Activated CD4-positive, CD25-positive, alpha-beta regulatory T cell (primary cell): ENCODE measurements at places on chromosomes 7 and 10.

- DNase-seq: no peak
Measured at GRCh38 chr7:7682861-7683260, 35.5 kb downstream of the RPA3 start.

- no peak for DNase-seq
Measured at GRCh38 chr7:150373049-150373801, 4.6 kb downstream of the REPIN1 start.

- DNase-seq: no peak
Measured at GRCh38 chr10:110772454-110773025, 99.2 kb upstream of the PDCD4 start.

GRCh38 chr10:119724593-119725516 is 995 bp upstream of the INPP5F start:
- no peak for DNase-seq

GRCh38 chr7:82562716-82563404 is 119.3 kb upstream of the CACNA2D1 start:
- DNase-seq: no peak

DNA sequence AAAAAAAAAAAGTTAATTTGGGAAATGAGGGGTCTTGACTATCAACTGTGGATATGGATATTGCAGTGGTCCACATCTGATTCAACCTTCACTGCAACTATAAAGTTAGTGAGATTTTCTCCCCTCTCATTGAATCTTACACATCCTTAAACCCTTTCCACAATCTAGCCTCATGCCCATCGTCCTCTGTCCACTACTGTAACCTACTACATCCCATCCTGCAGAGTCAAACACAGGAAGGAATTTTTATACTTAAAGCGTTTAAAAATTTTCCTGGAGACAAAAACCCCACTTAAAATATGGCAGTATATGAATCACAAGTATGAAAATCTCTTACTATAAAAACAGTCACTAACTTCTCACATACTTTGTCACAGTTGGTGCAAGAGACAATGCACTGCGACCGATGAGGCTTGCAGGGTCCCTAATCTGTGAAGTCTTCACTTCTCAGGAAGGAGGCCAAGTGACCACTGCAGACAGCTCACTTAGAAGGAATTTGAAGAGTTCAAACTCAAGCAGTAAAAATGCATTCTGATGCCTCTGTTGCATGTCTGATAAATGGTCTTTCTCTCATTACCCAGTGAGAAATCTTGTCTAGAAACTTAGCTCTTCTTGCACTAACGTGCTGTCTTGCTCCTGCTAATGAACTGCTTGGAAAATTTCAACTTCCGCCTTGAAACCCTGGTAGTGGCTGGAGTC is 50.3 kb upstream of the ST8SIA6 start:
- DNase-seq: no peak

DNA sequence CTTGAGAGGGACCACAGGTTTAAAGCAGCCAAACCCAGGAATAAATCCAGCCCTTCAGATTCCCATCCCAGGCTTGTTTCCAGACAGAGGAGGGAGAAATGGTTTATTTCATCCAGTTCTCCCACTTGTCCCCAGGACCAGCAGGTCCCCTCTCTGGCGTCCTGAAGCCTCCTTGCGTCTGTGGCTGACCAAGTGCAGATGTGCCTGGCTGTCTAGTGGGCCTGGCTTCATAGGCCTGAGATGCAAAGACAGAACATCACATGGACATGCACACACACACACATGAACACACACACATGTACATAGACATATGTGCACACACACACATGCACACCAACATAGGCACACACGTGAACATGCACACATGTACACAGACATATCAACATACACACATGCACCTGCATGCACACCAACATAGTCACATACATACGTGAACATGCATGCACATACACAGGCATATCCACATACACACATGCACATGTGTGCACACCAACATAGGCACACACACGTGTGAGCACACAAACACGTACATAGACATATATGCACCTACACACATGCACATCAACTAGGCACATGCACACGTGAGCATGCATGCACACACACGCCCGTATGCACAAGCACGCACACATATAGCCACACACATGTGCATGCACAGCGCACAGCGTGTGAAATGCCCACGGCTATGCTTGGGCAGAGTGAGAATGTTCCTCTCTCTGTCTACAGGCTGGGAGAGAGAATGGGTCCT is 10.7 kb downstream of the FOXL3 start:
- DNase-seq: no peak

GRCh38 chr7:66522518-66522917 is 106.2 kb upstream of the KCTD7 start:
- no peak for DNase-seq

GRCh38 chr10:670990-671389 is 18.5 kb downstream of the DIP2C start:
- DNase-seq: no peak

DNA sequence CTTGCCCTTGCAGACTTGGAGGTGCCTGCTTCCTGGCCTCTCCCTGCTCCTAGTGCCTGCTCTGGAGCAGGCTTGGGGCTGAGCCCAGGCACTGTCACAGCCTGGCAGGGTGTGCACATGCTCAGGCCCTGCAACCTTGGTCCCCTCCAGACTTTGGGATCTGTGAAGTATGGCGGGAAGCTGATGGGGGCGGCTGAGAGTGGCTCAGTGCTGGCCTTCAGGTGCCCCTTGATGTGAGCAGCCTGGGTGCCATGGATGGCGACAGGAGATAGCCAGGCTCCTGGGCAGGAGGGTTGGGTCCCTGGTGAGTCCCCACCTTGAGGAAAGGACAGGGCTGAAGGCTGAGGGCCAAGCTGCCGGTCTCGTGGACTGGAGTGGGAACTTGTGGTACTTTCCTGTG is 700.4 kb upstream of the KCND2 start:
- DNase-seq: no peak

GRCh38 chr10:48272682-48273081 is 1.8 kb downstream of the FRMPD2 start:
- DNase-seq: no peak

GRCh38 chr7:4713183-4713784 is 31.2 kb downstream of the FOXK1 start:
- DNase-seq: no peak

DNA sequence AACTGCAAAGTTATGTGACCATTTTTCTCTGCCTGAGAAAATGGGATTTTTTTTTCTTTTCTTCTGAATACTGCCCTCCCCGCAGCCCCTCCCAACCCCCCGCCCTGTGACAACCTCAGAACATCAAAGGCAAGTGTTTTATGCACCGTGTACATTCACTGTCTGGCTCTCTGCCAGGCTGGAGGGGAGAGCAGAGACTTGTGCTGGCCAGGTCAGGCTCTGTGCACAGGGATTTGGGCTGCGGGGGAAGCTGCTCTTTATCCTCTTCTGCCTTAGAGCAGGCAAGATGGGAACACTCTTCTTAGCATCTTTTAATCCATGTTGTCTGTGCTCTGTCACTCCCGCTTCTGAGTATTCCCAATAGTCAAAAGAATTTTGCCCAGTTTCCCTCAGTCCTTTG is 195.1 kb downstream of the CCSER2 start:
- no peak for DNase-seq

- no peak for DNase-seq
Measured at GRCh38 chr7:30789334-30789711, 18.1 kb downstream of the MINDY4 start.

- DNase-seq: no peak
Measured at GRCh38 chr7:34652809-34653208, 5.2 kb upstream of the NPSR1 start.

GRCh38 chr10:34581801-34582532 is 233.1 kb downstream of the PARD3 start:
- no peak for DNase-seq

- DNase-seq: no peak
Measured at GRCh38 chr7:54882694-54883093, 123.7 kb upstream of the SEC61G start.

DNA sequence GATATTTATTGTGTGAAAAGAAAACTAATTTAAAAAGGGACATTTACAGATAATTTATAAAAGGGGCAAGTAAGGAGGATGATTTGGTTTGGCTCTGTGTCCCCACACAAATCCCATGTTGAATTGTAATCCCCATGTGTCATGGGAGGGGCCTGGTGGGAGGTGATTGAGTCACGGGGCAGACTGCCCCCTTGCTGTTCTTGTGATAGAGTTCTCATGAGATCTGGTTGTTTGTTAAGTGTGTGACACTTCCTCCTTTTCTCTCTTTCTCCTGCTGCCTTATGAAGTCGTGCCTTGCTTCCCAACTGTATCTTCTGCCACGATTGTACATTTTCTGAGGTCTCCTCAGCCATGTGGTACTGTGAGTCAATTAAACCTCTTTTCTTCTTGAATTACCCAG is 171.0 kb upstream of the SEMA3E start:
- DNase-seq: no peak

DNA sequence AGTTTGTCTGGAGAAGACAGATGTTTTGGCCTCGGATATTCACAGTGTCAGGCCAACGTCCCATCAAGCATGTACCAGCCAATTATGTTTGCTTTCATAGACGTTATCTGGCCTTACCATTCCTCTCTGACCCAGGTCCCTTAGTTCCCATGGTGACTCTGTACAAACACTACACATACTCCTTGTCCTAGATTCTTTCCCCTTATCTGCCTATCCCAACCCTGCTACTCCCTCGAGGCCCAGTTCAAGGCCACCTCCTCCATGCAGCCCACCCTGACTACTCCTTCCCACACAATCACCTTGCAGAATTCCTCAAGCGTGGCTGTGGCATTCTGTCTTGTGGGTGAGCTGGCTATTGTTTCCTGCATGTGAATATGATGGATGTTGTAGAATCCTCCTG is 155.2 kb downstream of the PRKAG2 start:
- DNase-seq: no peak

GRCh38 chr7:139918480-139918879 is 89.4 kb downstream of the TBXAS1 start:
- no peak for DNase-seq

DNA sequence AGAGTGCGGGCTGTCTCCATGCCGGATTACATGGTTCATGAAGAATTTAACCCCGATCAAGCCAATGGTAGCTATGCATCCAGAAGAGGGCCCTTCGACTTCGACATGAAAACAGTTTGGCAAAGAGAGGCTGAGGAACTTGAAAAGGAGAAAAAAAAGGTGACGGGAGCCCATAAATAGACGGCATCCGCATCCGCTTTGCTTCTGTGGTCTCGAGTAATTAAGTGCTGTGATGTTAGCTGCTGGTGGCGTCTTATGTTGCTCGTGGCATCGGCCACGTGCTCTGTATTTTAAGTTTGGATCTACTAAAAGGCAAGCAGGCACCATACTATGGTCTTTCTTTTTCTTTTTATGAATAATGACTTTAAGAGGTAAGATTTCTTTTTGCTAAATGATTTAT is 11.1 kb downstream of the C7orf57 start:
- no peak for DNase-seq

DNA sequence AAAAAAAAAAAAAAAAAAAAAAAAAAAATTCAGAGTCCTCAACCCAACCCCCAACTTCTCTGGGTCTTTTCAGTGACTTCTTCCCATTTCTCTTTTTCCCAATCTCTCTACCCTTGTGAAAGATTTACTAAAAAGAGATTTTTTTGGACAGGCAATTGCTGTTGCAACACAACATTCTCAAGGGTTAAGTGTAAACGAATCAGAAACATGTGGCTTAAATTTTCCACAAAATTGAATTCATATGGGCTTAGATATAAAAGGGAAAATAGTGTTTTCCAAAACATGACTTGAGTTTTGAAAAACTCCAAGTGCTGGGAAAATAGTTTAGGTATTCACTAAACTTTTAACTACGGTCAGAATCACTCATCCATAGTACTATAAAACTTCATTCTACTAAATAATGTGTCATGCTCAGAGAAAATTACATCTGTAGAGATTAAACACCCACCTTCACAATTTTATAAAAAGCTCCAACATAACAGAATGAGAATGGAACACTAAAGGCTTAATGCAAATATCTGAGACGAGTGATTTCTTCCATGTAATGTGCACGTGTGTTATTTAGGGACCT is 643.1 kb downstream of the PARD3 start:
- DNase-seq: no peak

GRCh38 chr7:46909601-46910051 is 672.3 kb downstream of the TNS3 start:
- no peak for DNase-seq

GRCh38 chr7:88310956-88311674 is 4.4 kb upstream of the STEAP4 start:
- DNase-seq: no peak

DNA sequence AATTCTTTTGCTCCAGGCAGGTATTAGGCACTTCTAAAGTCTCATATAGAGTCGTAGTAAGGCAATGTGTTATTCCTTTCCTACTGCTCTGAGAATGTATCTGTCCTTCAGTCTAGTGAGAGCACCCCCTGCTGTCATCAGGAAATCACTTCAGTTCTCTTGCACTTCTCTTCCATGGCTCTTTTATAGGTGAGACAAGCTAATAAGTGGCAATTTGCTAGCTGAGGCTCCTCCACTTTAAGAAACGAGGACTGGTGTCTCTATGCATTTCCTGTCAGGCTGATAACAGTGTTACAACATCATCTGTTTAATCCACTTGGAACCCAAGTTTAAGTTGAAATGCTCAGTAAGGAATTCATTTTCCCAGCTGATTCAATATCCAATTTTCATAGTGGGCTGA is 350.6 kb downstream of the TFEC start:
- DNase-seq: no peak

GRCh38 chr10:35056686-35057085 is 33.5 kb downstream of the CUL2 start:
- DNase-seq: no peak

DNA sequence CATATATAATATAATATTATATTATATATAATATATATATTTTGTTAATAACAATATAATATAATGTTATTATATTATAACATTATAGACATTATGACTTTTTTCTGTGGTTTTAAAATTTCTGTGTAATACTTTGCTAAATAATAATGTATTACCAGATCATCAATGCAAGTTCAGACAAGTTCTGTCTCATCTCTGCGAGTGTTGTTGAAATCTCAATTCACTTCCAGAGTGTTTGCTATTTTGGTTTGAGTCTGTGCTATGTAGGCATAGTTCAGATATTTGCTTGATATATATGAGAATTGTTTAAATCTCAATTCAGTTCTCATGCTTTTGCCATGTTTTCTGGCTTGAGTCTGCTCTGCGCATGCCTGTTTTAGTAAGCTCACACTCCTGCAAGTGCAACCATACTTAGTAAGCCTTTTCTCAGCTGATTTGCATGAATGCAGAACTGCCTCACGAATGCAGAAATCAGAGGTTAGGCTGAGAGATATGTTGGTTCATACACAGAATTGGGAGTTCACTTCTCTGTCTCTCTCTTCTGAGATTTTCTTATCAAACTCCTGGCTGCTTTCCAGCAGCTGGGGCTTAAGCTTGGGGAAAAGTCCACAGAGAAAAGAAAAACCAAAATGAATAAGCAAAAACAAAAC is 830.2 kb upstream of the SORCS1 start:
- DNase-seq: no peak

DNA sequence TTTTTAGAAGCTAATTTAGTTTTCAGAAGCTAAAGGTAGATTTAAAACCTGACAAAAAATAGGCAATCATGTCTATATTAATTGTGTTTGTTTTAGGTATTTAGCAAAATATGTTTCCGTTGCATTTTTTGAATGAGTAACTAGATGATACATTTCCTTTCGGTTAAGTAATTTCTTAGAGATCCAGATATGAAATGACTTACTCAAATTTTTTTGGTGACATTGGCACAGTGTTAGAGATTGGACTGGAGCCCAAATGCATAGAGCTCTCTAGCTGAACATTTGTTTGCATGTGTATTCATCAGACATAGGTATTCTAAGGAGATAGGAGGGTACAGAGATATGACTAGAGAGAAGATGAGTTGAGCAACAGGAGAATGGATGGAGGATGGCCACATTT is 1.9 kb downstream of the BUB3 start:
- DNase-seq: no peak
